ENCODE measurements at places on chromosomes 6 and 20. TPM values are rescaled to one million over a fixed set of nuclear protein-coding genes. Genes with fewer than 3 reads are reported as not detected.

The GDAP1L1 gene
- 10.0 TPM for total RNA-seq

The MAPK14 gene
- total RNA-seq, result 31.6 TPM

The FAM209A gene
- 0.50 TPM for total RNA-seq

The ZNF831 gene
- total RNA-seq, result not detected

The FOXQ1 gene
- not detected for total RNA-seq

The SLC24A3 gene
- 0.51 TPM for total RNA-seq

The ALDH5A1 gene
- total RNA-seq, result 12.9 TPM

The ULBP3 gene
- 17.5 TPM for total RNA-seq

- no peak for DNase-seq
These were observed 3.3 kb downstream of the CST11 start for GRCh38 chr20:23449421-23449820.

DNA sequence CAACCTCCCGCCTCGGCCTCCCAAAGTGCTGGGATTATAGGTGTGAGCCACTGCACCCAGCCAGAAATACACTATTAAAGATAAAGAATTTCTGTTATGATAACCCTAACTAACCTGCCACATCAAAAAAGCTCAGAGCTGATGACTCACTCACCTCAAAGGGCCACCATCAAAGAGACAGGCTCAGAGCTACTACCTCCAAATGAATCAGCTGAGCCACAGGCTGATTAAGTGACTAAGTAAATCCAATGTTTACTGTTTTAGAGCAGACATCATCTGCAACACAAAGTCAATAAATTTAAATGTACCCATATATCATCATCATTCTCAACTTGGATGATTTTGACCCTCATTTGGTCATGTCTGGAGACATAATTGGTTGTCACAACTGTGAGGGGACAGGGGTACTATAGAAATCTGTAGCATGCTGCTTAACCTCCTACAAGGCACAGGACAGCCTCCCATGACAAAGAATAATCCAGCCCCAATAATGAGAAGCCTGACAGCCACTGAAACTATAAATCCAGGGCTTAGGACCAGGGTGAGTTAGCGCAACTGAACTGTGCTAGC is 106.5 kb downstream of the ATP9A start:
- DNase-seq, result no peak

GRCh38 chr20:46797206-46797605 is 87.8 kb downstream of the SLC2A10 start:
- DNase-seq, result no peak

DNA sequence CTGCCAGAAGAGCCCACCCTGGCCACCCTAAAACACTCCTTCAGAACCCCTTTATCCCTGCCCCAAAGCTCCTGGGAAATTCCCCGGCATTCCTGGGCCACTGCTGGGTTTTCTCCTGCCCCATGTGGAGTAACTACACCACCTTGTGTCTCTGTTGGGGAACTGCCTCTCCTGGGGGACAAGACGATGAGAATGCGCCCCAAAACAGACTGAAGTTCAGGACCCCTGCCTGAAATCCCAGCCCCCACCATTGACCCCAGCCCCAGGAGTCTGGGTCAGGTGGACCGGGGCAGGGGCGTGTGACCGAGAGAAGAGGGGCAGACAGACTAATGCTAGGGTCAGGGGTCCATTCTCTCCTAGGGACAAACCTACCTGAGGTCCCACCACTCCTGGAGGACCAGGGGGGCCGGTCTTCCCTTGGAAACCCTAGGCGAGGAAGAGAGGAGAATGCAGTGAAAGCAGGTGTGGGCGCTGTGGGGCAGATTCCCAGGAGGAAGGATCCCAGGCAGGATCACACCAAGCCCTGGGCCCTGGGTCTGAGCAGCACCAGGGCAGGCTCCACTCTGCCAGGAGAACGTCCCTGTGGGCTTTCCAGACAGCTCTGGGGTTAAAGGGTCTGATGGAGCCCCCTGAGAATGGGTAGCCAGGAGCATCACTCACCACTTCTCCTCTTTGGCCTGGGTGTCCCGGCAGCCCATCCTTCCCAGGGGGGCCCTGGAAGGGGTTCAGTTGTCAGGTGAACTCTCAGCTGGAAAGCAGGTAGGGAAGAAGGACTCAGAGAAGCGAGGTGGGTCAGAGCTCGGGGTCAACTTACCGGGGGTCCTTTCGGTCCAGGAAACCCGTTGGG is 19.4 kb downstream of the COL11A2 start:
- no peak for DNase-seq

DNA sequence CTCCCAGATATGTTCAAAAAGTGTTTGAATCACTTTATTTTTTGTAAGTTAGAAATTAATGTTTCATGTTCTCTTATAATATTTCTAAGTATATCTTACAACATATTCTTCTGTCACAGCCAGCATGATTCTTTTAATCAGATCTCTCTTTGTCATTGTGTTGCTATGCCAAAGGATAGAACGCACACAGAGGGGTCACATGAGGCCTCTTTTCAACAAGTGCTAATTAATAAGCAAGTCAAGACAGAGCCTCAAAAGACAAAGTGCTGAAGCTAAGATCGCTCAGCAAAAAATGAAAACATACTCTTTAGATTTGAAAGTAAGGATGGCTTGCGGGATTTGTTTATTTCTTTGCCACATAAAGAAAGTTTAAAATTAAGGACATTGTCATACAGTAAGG is 508.8 kb upstream of the PTCHD4 start:
- no peak for DNase-seq

- DNase-seq, result no peak
These were observed 117.5 kb upstream of the SIRPG start for GRCh38 chr20:1775117-1775516.

- DNase-seq, result no peak
These were observed 499 bp downstream of the TTI1 start for GRCh38 chr20:38032585-38033329.

- DNase-seq, result no peak
These were observed 8.2 kb downstream of the RTN4IP1 start for GRCh38 chr6:106620931-106621672.

DNA sequence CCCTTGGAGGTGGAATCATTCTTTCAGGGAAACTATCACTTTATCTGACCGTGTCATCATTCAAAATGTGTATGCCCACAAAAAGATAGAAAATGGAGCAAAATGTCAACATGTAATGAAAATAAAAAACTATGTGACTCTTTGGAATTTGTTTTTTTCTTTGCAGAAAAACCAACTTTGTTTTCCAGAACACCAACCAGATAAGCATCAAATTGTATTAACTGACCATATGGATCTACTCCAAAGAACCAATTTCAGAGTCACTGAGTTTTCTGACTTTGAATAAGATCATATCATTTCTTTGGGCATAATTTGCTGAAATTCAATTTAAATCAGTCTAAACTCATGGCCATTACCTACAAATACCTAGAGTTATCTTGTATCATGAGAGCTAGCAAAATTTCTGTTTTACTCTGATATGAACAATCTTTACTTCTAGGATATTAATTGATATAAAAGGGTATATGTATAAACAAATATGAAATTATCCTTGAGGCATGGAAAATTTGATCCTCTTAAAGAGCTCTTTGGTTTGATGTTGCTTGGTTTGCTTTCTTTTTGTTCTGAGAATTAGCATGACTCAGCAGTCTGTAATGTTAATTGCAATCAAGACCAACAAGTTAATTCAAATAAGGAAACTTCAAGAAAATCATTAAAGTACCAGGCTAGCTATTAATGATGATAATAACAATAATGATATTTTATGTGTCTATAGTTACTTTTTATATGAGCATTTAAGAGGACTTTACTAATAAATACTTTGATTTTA is 444.4 kb upstream of the MARCKS start:
- no peak for DNase-seq

DNA sequence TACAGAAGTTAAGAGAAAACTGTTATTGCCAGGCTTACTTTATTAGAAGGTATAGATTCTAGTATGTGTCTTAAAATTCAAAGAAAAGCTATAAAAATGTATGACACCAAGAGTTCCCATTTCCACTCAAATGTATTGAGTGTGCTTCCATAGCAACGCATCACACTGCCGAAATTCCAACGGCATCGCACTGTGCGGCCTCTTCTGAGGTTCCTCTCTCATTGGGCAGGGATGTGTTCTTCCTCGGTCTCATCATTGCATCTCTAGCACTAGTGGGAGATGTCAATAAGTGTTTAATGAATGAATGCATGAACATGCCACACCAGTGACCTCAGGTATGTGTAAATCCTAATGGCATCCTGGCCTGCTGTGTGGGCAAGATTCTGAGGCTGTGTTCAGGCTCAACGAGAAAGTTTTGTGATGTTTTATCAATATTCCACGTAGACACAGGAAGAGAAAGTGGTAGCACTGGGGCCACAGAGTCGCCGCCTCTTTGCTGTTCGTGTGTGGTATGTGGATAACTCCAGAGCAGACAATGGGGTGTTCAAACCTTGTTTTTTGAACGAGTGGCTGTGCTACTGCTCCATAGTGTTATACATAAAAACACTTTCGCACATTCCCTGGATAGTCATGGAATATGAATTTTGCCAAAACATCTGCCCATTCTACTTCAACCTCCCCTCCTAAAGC is 171.6 kb downstream of the ADGB start:
- DNase-seq, result no peak

- DNase-seq, result no peak
These were observed 58.7 kb upstream of the EMILIN3 start for GRCh38 chr20:41425180-41425884.

GRCh38 chr20:62088258-62089127 is 22.8 kb upstream of the TAF4 start:
- no peak for DNase-seq

- no peak for DNase-seq
These were observed 309.3 kb upstream of the CDYL start for GRCh38 chr6:4466769-4467480.

DNA sequence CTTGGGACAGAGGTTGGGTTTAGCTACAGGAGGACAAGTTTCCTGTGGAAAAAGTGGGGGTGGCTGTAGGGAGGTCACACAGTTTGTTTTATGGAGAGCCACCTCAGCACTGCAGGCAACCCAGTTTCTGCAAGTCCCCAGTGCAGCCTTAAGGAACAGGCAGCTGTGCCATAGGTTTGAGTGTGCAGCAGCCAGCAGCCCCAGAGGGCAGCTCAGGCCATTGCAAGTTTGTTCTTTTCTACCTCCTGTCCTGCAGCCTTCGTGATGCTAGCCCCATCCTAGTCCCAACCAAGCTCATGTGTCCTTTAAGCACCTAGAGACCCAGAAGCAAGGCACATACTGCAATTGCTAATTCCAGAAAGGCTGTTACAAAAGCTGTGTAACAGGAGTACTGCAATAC is 58.8 kb downstream of the ZBTB9 start:
- DNase-seq, result no peak

DNA sequence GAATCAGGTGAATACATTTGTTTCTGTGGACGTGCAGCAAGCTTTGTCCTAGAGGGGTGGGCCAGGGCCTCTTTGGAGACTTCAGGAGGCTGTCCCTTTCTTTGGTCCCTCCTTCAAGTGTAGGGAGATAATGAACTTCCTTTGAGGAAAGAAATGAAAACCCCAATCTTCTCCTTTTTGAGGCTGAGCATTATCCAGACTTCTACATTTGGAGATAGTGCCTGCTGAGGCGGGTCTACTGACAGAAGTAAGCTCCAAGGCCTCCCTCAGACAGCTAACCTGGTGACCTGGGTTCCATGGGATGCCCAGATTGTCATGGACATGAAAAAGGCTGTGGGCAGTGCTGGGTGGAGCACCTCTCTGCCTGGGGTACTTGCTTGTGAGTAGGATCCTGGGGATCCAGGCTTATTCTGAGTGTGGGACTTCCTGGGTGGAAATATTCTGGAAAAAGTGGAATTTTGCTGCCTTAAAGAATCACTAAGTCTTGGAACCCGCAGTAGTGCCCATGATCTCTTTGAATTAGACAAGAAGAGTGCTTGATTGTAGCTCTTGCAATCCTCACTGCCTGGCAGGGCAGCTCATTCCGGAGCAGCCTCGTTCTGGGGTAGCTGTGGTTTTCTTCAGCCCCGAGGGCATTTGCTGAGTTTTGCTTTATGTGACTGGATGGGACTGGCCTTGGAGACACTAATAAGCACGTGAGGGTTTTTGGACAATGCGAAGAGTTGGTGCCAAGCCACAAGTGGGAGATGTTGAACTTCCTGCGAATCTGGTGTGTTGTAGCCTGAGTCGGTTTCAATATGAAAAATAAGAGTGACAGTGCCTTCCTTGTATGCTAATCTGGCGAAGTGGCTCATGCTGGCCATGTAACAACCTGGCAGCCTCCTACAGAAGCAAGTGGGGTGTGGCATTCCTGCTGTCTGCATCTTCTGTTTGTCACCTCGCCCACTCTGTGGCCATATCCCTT is 28.1 kb downstream of the SNRNP48 start:
- no peak for DNase-seq

GRCh38 chr20:53159160-53159559 is 187.0 kb downstream of the TSHZ2 start:
- DNase-seq, result no peak

DNA sequence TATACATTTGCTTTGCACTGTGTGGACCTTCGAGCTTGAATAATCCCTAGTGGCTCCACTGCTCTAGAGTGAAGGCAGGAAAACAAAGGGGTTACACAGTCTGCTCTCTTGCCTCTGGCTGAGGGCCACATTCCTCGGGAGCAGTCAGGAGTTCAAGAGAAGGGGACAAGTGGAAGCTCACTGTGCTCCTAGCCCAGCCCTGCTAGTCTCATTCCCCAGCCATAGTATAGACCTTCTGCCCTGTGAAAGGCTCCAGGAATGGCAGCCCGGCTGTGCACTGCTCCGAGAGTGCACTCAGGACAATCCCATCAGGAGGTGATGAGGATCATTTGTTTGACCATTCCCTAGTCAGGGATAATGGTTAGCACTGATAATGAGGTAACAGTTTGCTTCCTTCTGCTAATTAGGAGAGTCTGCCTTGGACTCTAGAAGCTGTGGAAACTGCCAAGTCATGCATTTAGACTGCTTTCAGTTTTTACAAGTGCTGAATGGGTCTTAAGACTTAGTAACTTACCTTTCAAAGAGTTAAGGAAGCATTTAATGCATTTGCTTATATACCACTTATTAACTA is 8.5 kb downstream of the IYD start:
- DNase-seq, result no peak

DNA sequence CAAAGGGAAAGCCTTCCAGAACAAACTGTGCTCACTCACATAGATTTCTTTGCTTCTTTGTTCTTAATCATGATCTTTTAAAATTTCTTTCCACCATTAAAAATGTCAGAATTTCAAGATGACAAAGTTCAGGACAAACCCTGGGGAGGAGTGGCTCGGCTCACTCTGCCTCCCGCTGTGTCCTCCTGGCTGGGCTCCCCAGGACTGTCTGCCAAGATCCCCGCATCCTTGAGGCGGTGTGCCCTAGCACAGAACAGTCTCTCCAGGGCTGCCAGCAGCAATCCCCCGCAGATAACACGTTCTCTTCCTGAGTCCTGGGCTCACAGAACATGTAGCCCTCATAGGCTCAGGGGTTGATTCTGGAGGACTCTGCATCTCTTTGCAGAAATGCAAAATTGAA is 98.4 kb upstream of the KCNG1 start:
- no peak for DNase-seq

DNA sequence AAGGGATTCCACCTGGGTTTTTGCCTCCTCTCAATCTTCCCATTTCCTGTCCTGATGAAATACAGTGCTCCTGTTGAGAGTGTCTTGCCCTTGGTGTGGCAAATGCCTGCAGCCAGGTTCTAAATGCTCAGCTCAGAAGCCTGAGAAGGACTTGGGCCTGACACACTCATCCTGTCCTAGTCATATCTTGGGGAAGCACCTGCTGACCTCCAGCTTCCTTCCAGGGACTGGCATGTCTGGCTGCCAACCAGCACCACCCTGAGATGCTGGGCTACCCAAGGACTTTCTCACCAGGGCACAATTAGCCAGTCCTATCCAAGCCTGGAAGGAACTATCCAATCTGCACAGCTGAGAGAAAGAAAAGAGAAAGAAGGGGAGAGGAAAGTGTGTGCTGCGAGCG is 43.4 kb downstream of the LRFN2 start:
- no peak for DNase-seq

- DNase-seq, result no peak
These were observed 266.8 kb downstream of the EPM2A start for GRCh38 chr6:145468534-145468933.

- no peak for DNase-seq
These were observed 3.4 kb downstream of the OXT start for GRCh38 chr20:3074812-3075211.
